ENCODE measurements at places on chromosomes 3 and 15. TPM values are rescaled to one million over a fixed set of nuclear protein-coding genes. Genes with fewer than 3 reads are reported as not detected.

AP3B2 gene
- 24.4 TPM for total RNA-seq

DNA sequence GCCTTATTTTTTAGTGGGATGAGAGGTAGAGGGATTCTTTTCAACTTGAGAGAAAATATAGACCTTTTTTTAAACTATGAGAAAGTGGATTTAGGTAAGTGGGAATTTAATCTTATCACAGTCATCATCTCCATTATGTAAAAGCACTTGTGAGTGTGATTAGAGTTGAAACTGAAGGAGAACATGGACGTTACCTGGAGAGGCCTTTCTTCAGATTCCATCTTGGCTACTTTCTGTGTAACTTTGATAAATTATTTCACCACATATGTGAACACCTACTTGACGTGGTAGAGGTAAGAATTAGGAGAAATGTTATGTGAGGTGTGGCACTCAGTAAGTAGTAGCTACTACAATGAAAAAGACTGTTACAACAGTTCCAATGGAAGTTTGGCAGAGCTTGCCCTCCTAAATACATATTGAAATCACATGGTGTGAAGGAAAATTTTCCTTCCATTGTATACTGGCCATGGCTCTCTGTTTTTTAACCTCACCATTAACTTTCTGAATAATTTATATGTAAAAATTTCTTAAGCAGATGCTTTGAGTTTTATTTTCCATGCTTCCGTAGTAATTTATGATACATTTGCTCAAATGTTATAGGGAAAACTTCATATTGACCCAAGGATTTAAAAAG lies 193.3 kb downstream of the FNDC3B start:
- DNase-seq, result no peak

DNA sequence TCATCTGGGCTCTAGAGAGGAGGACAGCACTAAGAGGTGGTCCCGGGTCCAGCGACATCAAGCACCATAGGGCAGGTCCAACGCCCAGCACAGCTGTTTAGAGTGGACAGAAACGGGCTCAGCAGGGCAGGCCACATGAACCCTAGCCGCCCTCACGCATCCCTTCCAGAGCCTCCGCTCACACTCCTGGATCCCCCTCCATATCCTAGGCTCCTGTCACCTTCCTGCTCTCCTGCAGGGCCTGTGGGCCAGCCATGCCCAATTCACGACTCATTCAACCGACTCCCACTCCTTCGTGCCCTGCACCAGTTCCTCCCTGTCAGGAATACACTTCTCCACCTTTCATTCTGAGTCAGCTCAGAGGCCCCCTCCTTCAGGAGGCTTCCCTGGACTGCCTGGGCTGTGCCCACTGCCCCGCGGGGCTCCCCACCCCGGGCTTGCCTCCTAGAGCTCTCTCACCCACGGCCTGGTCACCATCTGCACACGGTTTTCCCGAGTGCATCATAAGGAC lies 90.2 kb downstream of the LINGO1 start:
- no peak for DNase-seq

DNA sequence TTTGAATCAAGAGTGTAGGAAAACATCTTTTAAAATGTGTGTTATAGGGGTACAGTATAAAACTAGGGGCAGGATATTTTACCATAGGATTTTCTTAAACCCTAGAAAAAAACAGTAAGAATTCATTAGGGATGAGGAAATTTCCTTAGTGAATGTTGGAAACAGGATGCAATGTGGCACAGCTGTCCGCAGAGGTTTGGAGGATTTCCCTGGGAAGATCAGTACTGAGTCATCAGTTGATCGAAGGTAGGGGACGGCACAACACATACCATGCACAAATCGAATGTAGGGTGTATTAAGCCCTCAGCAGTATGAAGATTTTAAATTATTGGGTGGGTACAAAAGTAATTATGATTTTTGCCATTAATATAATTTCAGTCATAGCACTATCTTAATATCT lies 49.9 kb downstream of the FNDC3B start:
- no peak for DNase-seq

DNA sequence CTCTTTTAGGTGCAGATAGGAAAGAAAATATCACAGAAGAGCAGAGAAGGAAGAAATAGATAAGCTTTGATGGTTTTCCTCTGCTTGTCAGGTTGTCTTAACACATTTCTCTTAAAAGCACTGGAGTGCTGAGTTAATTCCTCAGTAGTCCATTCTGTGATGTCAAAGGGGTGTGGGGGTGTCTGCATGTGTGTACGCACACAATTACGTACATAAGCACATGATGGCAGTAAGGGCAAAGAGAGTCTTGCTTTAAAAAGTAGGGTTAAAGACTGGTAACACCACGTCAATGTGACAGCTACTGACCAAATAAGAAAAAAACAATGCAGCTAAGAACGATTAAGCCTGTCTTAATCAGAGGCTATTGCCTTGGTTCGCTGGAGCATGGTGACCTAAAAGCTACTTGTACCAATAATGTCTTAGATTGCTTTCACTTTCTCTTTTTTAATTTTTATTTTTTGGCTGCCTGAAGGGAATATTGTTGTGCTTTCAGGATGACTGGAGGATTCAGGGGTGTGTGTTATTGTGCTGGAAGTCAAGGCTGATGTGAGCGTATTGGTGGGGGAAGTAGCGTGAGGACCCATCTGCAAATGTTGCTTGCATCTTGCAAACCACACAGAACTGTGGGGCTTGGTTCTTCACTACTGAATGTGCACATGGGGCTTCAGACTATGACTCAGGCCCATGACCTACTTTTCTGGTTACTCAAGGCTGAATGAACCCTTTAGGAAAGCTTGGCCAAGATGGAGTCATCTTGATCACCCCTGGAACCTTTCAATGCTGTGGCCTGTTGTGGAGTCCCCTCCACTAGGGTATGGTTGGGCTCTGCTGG lies 417.8 kb upstream of the TPM1 start:
- no peak for DNase-seq

DNA sequence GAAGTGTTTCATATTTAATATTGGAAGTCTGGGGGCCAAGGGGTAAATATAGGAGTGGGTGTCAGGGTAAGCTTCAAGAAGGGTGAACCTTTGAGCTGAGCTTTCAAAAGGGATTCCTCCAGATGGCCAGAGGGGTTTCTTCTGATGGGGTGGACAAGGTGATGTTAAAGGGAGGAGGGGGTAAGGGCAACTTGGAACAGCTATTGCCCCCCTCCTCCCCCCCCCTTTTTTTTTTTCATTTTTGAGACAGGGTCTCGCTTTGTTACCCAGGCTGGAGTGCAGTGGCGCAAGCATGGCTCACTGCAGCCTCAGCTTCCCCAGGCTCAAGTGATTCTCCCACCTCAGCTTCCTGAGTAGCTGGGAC lies 2.1 kb upstream of the TTLL3 start:
- DNase-seq, result no peak

DNA sequence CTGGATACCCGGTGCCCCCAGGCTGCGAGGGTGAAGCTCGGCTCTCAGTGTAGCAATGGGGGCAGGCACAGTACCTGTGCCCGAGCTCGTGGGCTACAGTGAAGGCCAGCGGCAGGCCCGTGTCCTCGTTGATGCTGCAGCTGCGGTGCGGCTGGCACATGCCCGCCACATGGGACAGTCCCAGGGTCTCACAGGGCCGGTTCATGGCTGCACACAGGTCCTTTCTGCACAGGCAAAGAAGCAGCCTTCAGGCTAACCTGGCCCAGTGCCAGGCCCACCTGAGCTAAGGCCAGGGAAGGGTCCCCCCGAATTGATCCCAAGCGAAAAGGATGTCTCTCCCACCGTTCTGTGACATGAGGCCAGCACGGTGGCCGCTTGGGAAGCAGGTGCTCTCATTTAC lies 21.6 kb downstream of the ADAMTS7 start:
- DNase-seq, result no peak

DNA sequence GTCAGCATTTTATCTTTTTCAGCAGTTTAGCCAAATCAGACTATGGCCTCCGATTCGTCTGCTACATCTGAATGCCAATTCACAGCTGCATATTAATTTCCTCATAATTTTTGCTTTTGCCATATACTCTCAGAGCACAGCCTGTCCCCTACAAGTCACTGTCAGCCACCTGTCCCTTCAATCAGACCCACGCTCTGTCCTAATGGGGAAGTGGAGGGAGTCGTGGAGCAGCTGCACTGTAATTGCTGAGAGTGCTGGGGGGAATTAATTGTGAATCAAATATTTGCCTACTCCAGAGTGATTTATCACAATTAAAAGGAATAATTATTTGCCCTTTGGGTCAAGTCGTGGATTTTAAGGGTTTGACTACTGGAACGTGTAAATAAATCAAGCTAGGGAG lies 75.5 kb downstream of the EBLN2 start:
- no peak for DNase-seq

DNA sequence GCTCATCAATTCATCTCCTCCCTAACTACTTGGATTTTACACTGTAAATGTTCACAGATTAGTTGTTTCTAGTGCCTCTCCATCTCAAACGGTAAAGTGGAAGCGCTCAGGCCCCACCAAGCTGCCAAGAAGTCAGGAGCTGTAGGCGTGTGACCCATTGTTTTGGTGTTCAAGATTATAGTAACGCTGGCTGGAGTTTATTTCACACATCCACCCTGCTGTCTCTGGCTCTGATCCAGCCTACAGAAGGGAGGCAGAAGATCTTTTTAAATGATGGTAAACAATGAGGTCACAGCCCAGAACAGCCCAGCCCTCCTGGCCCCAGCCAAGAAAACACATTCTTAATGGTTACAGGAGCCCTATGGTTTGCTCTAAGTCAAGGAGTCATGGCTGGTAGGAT lies 25.7 kb upstream of the GALNT15 start:
- DNase-seq, result no peak

CHAC1 gene
- 7.5 TPM for total RNA-seq

- no peak for DNase-seq
Observed at GRCh38 chr15:25478313-25478712, 39.5 kb upstream of the UBE3A start.

DNA sequence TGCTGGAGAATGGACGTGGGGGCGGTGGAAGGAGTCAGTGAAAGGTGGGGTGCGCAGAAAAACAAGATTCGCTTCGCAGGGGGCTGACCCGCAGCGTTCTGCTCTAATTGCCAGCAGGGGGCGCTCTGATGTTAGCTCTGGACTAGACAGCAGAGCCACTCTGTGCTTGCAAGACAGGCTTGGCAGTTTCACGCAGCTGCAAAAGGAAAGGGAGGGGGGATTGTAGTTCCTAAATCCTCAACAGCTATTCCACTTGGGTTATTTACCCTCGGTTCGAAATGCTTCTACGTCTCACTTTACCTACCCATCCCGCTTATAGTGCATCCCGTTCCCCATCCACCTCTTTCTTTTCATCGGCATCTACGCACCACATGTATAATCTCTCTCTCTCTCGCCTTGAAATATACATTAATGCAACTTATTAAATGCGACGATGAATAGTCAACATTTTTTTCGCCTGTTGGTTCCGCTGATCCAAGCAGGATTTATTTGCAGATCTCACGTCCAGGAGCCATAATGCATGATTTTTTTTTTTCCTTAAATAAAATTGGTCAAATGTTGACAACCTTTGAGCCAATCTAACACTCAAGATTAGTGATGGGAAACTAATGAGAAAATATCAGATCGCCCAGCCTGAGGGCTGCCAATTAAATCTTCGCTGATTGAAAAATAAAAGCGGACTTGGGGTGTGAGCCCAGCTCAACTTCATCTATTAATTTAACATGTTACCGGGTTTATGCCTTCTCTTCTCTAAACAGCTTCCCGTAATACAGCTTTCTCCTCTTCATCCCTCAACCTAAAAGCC lies 216.4 kb downstream of the MEIS2 start:
- peak; percentile 95 for DNase-seq

CYP11A1 gene
- total RNA-seq, result 5.1 TPM

- no peak for DNase-seq
Observed at GRCh38 chr3:43962043-43962442, 271.3 kb downstream of the ABHD5 start.

PAQR9 gene
- total RNA-seq, result 4.4 TPM

RPLP1 gene
- 1,560 TPM for total RNA-seq

- DNase-seq, result no peak
Observed at GRCh38 chr3:179449636-179450035, 1.6 kb downstream of the GNB4 start.

DNA sequence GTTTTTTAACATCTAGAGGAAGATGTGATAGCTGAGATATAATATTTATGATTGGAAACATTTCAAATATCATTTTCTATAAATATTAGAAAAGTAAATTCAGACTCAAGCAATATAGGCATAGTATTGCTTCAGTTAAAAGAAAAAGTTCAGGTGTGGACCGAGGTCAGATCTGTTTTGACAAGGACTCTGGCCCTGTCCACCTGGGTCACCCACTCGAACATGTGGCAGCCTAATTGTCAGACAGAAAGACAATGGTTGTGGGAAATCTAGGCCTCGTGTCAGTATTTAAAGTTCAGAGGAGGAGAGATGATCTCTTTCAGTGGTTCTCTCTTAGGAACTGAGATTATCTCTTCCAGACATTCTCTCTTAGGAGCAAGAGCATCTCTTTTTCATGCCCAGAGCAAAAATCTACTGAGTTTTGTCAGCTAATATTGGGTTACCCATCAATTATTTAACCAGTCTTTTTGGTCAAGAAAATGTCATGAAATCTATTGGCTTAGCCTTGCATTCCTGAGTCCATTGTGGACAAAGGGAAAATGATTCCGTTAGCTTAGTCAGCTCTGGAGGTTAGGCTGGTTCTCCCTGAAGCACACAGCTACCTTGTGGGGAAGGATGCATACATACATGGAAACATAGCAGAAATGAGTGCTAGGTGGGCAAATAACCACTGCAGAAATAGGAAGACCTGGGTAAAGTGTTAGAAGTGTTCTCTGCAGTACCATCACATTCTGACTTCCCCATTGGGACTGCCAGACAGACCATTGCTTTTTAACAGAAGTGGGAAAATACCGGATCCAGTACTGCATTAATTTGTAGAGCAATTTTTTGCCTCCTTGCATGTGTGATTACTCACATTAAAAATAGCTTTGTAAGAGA lies 343.3 kb downstream of the GRM7 start:
- no peak for DNase-seq

- DNase-seq, result no peak
Observed at GRCh38 chr15:51103330-51103729, 8.6 kb upstream of the TNFAIP8L3 start.

SUCLG2 gene
- 57.3 TPM for total RNA-seq

DNA sequence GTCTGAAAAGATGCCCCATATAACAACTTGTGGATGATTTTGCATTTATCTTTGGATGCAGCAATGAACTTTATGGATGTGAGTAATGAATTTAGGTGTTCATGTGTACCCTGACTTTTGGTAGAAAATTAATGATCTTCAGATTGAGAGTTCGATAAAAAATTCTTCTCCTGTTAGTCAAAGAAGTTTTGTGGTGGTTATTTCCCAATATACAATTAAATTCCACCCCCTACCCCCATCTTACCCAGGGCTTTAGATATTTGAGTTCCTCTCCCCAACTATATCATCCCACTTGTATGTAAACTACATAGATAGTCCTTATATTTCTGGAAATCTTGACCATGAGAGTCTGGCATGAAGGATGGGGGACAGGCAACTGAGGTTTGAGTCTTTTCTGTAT lies 126.1 kb upstream of the ALDH1A3 start:
- no peak for DNase-seq

C2CD4A gene
- total RNA-seq, result not detected

C3orf85 gene
- not detected for total RNA-seq
